ENCODE measurements at places on chromosomes 3 and 15.

DNA sequence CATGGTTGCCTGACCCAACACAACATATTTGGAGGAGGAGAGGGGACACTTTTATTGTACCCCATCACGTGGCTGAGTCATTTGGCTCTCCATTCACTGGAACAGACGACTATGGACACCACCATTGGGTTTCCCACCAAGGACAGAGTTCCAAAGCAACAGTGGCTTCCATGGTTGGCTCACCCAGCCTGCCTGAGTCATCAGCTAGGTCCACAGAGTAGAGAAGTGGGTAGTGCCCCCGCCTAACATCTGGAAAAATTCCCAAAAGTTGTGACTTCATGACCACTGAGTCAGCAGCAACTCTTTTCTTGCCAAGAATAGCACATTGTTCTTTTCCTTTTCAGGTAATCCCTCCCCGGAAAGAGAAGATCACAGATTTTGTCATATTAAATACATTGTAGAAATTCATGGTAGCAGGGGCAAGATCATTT, 3.0 kb upstream of the PPP1R2 start:
- DNase-seq, result peak; percentile 81

- no peak for DNase-seq
Observed at GRCh38 chr3:138457863-138458735, 23.7 kb downstream of the ESYT3 start.

DNA sequence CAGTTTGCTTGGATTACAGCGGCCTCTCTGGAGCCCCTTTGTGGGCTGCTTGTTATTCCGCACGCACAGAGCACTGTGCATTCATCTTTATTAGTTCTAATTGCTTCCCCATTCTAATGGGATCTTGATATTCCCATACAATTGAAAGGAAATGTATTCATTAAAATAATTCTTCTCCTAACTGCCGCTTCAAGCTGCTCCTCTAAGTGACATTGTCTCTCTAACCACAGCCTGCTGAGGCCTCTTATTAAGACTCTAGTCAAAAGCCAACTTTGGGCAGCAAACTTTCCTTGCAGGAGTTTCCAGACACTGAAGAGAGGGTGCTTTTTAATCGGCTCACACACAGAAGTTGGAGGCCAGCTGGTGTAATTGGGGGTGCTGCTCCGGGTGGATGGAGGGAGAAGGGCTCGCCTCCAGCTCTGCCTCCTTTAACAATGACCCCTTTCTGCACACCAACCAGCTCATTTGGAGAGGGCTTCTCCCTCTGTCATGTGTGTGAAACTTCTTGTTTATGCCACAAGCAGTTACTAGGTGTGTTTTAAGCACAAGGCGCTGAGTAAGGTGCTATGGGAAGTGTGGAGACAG, 5.6 kb upstream of the MAGEF1 start:
- no peak for DNase-seq

DNA sequence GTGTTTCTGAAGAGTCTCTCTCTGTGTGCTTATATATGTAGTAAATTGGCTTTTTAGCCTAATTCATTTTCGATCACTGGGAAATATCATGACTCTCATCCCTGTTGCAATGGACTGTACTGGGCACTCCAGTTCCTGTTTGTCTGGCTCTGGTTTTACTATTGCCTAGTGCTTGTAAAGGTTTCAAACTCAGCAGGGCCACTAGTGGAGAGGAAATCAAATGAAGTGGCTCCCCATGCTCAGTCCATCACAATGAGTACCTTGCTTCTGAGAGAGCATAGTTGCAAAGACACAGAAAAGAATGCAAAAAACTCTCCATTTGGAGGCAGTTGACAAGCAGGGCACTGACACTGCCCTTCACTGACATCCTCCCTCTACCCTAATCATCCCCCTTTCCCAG, 167.8 kb downstream of the TAFA4 start:
- DNase-seq, result no peak

DNA sequence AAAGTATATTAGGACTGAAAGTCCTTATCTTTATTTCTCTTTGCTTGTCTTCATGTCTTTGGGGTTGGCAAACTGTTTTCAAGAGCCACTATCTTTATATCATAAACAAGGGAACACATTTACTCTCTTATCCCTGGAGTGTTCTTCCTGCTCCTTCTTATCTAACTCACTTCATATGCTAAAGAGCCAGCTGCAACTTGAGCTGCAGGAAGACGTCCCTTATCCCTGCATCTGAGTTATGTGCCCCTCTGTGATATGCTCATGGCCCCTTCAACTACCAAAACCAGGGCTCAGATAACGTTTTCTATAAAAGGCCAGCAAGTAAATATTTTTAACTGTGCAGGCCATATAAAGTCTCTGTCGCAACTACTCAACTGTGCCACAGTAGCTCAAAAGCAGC, 137.0 kb upstream of the CRBN start:
- no peak for DNase-seq

GRCh38 chr3:73885862-73886261, 261.1 kb upstream of the PDZRN3 start:
- DNase-seq, result no peak

DNA sequence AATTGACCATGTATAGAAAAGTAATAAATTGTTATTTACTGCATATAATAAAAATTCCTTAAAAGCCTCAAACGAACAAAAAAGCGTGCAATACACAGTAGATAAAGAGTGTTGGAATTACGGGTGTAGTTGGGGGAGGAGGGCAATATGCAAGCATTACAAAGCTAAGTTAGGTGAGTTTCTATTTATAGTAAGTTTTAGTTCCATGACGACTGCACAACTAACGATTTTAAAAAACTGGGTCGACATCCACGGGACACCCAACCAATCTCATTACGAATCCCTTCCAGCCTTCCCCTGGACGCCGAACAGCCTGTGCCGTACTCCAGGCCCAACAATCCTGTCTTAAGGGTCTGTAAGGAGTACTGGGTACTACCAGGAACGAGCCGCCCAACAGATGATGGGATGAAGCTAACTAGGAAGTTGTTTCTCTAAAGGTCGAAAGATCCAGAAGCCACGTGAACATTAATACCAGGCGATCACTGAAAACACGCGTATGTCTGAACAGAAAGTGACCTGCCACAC, 677 bp downstream of the POLQ start:
- DNase-seq, result peak; percentile 16

- no peak for DNase-seq
Observed at GRCh38 chr3:126417981-126418530, 23.3 kb downstream of the CFAP100 start.

DNA sequence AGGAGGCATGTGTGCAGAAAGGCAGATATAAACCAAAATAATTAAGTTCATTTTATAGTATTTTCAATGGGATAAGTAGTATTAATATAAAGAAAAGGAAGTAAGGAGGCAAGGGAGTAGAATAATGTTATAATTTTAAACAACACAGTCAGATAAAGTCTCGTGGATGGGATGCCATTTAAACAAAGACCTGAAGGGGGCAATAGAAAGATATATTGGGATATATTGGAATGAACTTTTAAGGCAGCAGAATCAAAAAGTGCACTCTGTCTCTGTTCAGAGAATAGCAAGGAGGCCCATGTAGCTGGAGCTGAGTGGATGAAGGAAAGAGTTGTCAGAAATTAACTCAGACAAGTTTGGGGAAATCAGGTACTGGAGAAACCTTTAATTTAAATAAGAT, 158.7 kb downstream of the CGGBP1 start:
- no peak for DNase-seq

- DNase-seq, result no peak
Observed at GRCh38 chr3:131538968-131539367, 36.2 kb upstream of the MRPL3 start.

DNA sequence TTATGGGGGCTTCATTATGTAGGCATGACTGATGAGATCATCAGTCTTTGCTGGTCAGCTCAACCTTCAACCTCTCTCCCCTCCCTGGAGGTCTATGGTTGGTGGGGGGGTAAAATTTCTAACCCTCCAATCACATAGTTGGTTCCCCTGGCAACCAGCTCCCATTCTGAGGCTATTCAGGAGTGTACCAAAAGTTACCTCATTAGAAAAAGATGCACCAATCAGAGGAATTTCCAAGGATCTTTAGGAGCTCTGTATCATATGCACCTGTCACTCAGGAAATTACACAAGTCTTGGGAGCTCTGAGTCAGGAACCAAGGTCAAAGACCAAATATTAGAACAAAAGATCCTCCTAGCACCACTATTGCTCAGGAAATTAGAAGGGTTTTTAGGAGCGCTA, 21.4 kb upstream of the LEO1 start:
- no peak for DNase-seq

GRCh38 chr15:74821091-74821789, 5.2 kb upstream of the CPLX3 start:
- DNase-seq, result no peak

- no peak for DNase-seq
Observed at GRCh38 chr15:71677352-71677751, 133.0 kb upstream of the NR2E3 start.

GRCh38 chr3:172635588-172635987, 75.3 kb downstream of the NCEH1 start:
- DNase-seq, result no peak

GRCh38 chr3:3170998-3171397, 8.5 kb downstream of the CRBN start:
- peak; percentile 26 for DNase-seq

DNA sequence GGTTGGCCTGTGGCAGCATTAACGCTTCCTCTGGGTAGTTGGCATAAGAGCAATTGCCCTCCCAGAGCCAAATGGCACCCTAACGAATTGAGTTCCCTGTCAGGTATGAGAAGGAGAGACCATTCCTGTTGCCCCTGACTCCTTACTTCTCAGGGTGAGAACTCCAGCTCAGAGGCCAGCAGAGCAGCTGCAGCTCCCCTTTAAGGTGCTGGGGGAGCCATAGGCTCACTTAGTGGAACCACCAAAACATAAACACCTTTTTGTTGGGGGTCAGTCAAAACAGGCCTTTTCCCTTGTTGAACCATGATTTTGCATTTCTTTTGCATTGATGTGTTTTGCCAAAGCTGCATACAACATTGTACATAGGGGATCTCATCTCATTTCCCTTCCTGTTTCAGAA, 28.1 kb upstream of the LHFPL4 start:
- DNase-seq, result no peak

GRCh38 chr15:50066666-50067065, 52.4 kb downstream of the ATP8B4 start:
- no peak for DNase-seq

DNA sequence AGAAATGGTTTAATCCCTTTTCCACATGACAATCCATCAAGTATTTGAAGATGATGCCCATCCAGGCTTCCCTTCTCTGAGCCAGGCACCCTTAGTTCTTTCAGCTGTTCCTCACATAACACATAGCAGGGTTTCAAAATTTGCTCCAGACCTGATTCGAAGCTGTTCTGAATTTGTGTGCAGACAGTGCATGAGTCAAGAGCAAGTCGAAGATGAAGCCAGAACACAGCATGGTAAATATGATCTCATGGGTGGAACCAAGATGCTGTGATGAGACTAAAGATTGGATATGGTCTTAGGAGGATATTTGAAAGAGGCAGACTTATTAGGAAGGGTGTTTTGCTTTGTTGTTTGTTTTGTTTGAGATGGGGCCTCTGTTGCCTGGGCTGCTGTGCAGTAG, 32.6 kb upstream of the PDE8A start:
- peak; percentile 65 for DNase-seq

GRCh38 chr3:66507423-66508260, 6.8 kb upstream of the LRIG1 start:
- no peak for DNase-seq

- no peak for DNase-seq
Observed at GRCh38 chr3:21398461-21398860, 352.5 kb downstream of the ZNF385D start.

DNA sequence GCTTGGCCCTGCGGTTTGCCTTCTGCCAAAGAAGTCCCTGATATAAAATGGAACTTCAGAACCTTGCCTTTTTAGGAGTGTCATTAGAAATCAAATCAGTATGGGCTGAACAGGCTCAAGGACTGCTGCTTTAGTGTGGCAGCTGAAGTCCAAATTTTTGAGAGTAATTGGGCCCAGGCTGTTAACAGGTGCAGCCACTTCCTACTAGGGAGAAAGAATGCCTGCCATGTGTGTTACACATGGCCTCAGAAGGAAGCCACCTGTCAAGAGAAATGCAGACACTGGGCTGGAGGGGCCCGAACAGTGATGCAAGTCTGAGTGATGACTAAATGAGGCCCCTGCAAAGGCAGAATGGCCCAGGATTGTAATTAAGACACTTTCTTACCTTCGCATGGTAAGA, 786.7 kb upstream of the CFAP20DC start:
- no peak for DNase-seq

DNA sequence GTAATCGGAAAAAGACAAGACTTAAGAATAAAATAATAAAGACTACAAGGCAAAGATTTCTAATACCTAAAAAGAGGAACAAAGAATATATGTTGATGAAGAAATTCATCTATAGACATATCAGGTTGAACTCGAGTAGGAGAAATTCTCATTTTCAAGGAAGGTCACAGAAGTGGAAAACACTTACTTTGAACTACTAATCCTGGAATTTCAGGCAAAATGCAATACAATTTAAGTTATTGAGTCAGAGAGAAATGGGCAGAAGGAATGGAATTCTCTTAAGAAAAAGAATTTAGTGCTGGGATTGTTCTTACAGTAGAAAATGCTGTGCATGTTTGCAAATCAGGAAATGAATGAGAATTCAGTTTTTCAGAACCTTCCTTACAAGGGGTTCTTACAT, 135.9 kb upstream of the TGFBR2 start:
- peak; percentile 37 for DNase-seq

DNA sequence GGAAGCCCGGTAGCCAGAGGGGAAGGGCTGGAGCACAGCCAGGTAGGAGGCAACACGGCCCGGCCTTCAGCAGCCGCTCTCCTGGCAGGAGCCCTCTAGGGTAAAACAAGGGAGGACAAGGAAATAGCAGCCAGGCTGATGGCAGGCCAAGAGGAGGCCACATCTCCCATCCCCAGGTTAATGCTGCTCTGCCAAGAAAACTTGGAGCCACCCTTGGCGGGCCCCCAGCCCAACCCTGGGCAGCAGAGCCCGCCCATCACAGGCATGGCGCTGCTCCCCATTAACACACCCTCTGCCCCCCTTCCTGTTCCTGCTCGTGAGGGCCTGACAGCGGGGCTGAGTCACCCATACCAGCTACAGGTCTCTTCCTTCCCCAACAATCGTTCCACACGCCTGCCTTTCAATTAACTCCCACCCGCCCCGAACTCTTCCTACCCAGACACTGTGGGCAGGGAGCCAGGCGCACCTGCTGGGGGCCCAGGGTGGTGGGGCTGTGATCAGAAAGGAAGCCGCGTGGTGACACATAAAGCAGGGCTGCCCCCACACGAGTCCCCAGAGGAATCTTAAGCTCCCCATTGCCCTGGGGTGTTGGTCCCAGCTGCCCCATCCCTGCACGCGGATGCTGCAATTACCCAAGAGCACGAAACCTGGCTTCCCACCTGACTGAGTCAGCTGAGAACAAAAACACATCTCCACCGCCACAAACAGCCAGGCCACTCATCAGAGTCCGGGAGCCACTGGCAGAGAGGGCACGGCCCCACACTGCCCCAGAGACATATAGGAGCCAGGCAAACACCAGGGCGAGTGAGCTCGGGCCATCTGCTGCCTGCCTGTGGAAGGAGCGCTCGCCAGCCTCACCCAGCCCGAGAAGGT, at the start of gene C15orf62:
C15orf62 (plus strand) TSS at position 707 of the 873 bp plus-strand sequence. CDS start 516 bp downstream, outside the sequence.
- DNase-seq, result no peak

- peak; percentile 77 for DNase-seq
Observed at GRCh38 chr15:78457101-78457500, 19.1 kb downstream of the IREB2 start.

All from AG08395 (cell line).